A549 treated with CpdA at 1 μM for 4 hours (cell line): ENCODE measurements at places on chromosomes 1 and 21. TPM values are rescaled to one million over a fixed set of nuclear protein-coding genes. Genes with fewer than 3 reads are reported as not detected.

Gene FCRL1
- total RNA-seq = not detected in 5 replicates

Gene EVI5
- 4.7 to 11.3 TPM (median 5.3 TPM) in 5 replicates for total RNA-seq

Gene NDUFV3
- total RNA-seq = 20.7 to 23.6 TPM (median 21.5 TPM) in 5 replicates

Gene C1orf159
- 9.8 to 16.1 TPM (median 14.6 TPM) in 5 replicates for total RNA-seq

Gene OMA1
- 5.7 to 7.5 TPM (median 7.0 TPM) in 5 replicates for total RNA-seq

Gene PSMB4
- 338 to 445 TPM (median 430 TPM) in 5 replicates for total RNA-seq

Gene TLCD4
- 8.1 to 12.2 TPM (median 8.7 TPM) in 5 replicates for total RNA-seq

Gene NBPF6
- total RNA-seq = not detected in 5 replicates

Gene OR10Z1
- total RNA-seq = not detected in 5 replicates

Gene MFAP2
- total RNA-seq = 0.15 to 0.72 TPM (median 0.38 TPM) in 5 replicates

Gene TAS1R1
- total RNA-seq = 0.07 TPM in 1 of 5 replicates, not detected in the others

Gene MCOLN2
- 1.7 to 3.2 TPM (median 2.2 TPM) in 5 replicates for total RNA-seq

Gene HSD3B2
- total RNA-seq = not detected in 5 replicates

Gene CFHR1
- total RNA-seq = 0.16 to 0.40 TPM (median 0.22 TPM) in 4 of 5 replicates, not detected in the other

Gene HYI
- 12.0 to 18.3 TPM (median 15.5 TPM) in 5 replicates for total RNA-seq

Gene SPRR2B
- not detected in 5 replicates for total RNA-seq

Gene DRAXIN
- total RNA-seq = 0.07 to 0.21 TPM (median 0.12 TPM) in 5 replicates

Gene SUCO
- 10.0 to 12.3 TPM (median 10.3 TPM) in 5 replicates for total RNA-seq

Gene PGLYRP4
- total RNA-seq = not detected in 5 replicates

Gene PEAR1
- 9.3 to 11.4 TPM (median 9.9 TPM) in 5 replicates for total RNA-seq

Gene PDC
- not detected in 5 replicates for total RNA-seq

Gene CASZ1
- 1.7 to 2.5 TPM (median 1.8 TPM) in 5 replicates for total RNA-seq

Gene C1orf185
- not detected in 5 replicates for total RNA-seq

Gene DYNLT4
- 0.29 to 0.70 TPM (median 0.57 TPM) in 5 replicates for total RNA-seq

Gene MEX3A
- total RNA-seq = 2.1 to 3.1 TPM (median 2.3 TPM) in 5 replicates

Gene ALX3
- not detected in 5 replicates for total RNA-seq

Gene CAPN8
- total RNA-seq = 0.39 to 0.69 TPM (median 0.54 TPM) in 5 replicates

Gene SPRR2A
- not detected in 5 replicates for total RNA-seq

Gene ZFP69
- not detected in 5 replicates for total RNA-seq

Gene RHCE
- 0.02 to 0.12 TPM in 2 of 5 replicates, not detected in the others for total RNA-seq

Gene PBX1
- total RNA-seq = 20.5 to 27.3 TPM (median 24.8 TPM) in 5 replicates

Gene PAQR6
- 2.9 to 5.1 TPM (median 3.0 TPM) in 5 replicates for total RNA-seq

Gene HFM1
- 0.05 to 0.07 TPM in 2 of 5 replicates, not detected in the others for total RNA-seq

Gene UMODL1
- total RNA-seq = not detected in 5 replicates

Gene TOMM40L
- 9.7 to 11.4 TPM (median 11.1 TPM) in 5 replicates for total RNA-seq

Gene FAAP20
- 35.5 to 61.6 TPM (median 60.0 TPM) in 5 replicates for total RNA-seq

Gene TRIM17
- total RNA-seq = not detected in 5 replicates

Gene LRRC53
- total RNA-seq = not detected in 5 replicates

Gene RGS7
- total RNA-seq = 0.03 to 0.12 TPM (median 0.09 TPM) in 4 of 5 replicates, not detected in the other

Gene AMY2A
- total RNA-seq = not detected in 5 replicates
